CD4-positive, alpha-beta T cell treated with Interleukin-4 for 4 hours (primary cell): ENCODE measurements at places on chromosomes 4 and X.

DNA sequence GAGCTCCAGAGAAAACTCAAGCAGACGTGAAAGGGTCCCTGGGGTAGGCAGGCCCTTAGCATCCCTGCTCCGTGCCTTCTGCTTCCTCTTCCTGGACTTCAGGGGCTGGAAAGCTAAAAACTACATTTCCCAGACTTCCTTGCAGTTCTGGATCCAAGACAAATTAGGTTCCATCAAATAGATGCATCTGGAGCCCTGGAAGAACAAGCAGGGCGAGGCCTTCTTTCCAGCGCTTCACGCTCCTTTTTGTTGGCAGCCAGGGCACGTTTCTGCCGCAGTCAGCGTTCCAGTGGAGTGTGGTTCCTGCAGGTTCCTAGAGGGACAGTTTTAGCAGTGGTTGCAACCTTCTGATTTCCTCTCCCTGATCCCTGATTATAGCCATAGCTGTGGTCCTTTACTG, 53.6 kb upstream of the MSX1 start:
- no peak for DNase-seq

DNA sequence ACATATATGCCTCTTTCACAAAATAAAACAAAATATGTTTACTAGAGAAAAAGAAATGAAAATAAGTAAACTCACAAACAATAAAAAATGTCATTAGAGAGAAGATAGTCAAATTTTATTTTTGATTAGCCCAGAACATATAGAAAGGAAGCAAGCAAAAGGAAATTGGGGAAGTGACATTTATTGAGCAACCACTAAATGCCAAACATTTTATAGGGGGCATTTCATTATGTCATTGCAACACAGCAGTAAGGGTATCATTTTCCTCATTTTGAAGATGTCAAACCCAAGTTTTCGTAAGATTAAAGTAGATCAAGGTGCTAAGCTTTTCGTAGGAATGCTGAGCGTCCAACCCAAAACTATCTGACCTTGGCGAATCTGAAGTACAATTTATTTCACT, 1331.5 kb upstream of the PABPC4L start:
- no peak for DNase-seq

GRCh38 chr4:187084701-187085100, 361.0 kb upstream of the FAT1 start:
- DNase-seq: no peak

DNA sequence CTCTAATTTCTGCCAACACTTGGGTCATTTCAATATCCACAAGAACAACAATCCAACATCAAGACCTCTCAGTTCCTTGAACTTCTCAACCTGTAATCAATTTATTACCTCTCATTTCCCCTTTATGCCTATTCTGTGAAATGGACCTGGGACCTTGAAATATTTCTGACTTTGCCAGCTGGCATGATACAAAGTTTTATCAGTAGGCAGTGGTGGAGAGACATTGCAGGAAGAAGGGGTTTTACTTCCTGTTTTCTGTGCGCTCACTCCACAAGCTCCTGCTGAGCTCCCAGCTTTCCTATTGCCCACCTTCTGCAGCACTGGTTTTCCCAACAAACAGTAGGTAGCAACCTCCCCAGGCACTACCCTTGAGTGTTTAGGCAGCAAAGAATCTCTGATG, 3.5 kb upstream of the ARHGEF6 start:
- DNase-seq: no peak

DNA sequence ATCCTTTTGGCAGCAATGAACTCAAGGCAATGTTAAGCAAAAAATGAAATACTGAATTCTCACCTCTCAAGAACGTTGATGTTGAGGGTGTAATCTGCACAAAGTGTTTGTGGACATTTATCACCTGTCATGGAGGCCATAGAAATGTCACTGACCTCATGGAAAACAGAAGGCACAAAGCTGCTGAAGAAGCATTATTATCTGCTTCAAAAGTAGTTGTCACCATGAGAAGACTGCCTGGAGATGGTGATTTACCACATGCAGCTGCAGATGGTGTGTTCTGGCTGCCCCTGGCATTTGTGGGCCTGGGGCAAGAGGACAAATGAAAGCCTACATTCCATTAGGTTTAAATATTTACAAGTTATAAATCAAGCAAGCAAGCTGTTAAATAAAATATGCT, 116.8 kb upstream of the RPS6KA3 start:
- no peak for DNase-seq

DNA sequence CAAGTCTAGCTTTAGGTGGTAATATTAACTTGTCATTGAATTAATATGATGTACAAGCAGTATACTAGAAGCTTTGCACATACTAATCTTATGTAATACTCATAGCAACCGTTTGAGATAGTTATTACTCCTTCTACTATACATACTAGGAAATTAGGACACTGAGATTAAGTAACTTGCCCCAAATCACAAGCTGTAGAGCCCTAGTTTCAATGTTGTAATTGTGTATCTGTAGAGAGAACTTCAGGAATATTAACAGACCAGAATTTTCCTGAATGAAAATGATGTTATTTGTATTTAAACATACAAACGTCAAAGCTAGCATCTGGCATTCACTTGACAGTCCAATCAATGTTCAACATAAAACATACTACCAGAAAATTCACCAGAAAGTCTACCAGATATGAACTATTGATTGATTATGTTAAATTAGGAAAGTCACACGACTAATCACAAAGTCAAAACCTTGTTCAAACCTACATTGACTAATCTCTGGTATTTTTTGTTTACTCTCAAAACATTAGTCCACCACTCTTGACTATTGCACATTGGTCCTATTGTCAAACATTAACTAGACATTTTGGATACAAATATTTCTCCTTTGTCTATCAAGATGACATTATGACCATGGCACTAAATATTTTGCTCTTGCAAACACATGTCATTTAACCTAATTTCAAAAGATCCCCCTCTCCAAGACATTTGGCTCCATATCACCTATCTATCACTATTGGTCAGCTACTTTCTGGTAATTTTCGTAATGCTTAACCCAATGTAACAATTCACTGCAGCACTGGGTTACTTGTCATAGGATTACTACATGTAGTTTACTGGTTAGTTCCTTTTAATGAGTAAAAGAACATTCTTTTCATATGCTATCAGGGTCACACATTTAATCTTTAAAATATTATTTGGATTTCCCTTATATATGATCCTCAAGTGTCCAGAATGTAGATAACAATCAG, 100.7 kb downstream of the GPC3 start:
- no peak for DNase-seq

- DNase-seq: peak; percentile 99
Observed at GRCh38 chrX:386768-387575, at the start of gene PPP2R3B. Gene PPP2R3B, minus strand, starts transcription at chrX:386907. Its CDS starts 216 bp downstream, at chrX:386691.

DNA sequence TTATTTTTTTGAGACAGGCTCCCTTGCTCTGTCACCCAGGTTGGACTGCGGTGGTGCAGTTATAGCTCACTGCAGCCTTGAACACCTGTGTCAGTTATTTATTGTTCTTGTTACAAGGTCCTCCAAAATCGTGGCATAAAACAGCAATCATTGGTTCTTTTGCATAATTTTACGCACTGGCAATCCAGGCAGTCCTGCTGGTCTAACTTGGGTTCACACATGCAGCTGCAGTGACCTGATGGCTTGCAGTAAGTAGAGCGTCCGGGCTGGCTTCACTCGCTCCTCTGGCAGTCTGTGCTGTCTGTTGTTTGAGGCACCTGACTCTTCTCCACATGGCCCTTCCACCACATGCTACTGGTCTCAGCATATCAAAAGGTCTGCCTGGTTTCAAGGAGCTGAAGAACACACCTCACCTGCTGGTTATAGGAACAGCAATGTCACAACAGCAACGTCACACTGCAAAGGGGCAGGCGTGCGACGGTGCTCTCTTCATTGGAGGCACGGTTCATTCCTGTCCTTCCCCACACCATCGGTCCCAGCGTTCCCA, 894.6 kb downstream of the TRIML1 start:
- no peak for DNase-seq

- DNase-seq: no peak
Observed at GRCh38 chr4:103719105-103719829, 518 bp downstream of the TACR3 start.

DNA sequence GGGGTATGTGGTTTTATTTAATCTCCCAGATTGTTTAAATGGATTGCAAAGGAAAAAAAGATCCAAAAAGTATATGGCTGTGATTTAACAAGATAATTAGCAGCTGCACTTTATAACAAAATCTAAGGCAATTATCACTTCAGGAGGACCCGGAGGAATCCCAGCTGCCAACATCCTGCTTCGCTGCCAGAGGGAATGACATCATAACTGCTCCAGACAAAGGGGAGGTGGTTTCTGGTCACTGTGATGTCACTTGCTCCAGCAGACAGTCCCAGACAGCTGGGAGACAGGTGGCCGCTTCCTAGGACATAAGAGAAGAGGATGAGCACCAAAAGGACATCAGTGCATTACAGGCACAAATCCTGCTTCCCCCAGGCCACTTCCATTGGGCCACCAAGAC, 371.0 kb downstream of the BCOR start:
- DNase-seq: no peak

DNA sequence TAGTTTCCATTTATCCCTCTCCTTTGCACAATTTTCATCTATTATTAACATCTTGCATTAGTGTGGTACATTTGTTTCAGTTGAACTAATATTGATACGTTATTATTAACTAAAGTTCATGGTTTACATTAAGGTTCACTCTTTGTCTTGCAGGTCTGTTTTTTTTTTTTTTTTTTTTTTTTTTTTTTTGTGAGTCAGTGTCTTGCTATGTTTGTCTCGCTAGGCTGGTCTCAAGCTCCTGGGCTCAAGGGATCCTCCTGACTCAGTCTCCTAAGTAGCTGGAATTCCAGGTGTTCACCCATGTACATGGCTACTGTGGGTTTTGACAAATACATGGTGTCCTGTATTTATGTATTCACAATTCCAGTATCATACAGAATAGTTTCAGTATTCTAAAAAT, 6.8 kb downstream of the TBC1D19 start:
- no peak for DNase-seq

GRCh38 chr4:2592572-2592971, 56.1 kb downstream of the FAM193A start:
- DNase-seq: no peak

DNA sequence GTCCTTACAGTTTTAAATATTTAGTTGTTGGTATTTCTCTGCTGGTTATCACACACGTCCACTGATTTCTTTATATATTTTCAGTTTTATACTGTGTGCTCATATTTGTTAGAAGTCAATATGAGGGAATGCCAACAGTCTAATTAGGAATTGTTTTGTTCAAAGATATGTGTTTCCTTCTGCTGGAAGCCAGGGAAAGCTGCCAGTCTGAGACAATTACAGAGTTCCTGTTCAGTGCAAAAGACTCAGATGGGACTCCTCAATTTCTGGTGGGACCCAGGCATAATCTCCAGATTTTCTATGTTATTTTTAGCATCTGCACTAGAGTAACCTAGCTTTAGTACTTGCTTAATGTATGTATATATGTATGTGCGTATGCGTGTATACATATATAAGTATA, 486.0 kb downstream of the GRID2 start:
- no peak for DNase-seq

DNA sequence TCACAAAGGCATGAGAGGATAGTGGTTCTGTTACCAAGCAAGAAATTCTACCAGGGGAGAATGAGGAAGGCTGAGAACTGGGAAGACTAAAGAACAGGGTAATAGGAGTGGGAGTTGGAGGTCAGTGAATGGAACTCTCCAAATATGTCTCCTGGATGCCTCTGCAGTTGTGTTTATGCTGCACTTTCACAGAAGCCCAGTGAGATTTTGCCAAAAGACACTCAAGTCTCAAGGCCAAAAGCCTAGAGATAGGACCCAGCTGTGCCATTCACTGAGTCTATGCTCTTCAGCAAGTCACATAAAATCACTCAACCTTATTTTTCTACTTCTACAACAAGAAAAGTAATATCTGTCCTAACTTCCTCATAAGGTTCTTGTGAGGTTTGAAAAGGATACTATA, 285.4 kb downstream of the UNC5C start:
- no peak for DNase-seq

GRCh38 chr4:7783541-7783940, 156.1 kb downstream of the AFAP1 start:
- DNase-seq: no peak

DNA sequence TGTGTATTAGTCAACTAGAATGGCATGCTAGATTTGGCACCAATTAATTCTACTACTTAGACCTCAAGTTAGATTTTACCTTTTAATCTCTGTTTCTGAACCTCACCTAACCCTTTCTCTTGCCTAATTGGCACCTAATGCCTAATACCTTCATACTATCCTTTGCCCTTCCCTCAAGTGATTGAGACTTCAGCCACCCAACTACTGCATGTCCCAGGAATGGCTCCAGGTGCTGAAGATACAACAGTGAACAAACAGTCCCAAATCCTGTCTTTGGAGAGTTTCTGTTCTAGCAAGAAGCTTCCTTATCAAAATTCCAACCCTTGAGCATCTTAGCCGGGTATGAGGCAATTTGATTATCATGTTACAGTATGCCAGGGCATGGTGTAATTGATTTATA, 139.9 kb downstream of the CPE start:
- DNase-seq: no peak

DNA sequence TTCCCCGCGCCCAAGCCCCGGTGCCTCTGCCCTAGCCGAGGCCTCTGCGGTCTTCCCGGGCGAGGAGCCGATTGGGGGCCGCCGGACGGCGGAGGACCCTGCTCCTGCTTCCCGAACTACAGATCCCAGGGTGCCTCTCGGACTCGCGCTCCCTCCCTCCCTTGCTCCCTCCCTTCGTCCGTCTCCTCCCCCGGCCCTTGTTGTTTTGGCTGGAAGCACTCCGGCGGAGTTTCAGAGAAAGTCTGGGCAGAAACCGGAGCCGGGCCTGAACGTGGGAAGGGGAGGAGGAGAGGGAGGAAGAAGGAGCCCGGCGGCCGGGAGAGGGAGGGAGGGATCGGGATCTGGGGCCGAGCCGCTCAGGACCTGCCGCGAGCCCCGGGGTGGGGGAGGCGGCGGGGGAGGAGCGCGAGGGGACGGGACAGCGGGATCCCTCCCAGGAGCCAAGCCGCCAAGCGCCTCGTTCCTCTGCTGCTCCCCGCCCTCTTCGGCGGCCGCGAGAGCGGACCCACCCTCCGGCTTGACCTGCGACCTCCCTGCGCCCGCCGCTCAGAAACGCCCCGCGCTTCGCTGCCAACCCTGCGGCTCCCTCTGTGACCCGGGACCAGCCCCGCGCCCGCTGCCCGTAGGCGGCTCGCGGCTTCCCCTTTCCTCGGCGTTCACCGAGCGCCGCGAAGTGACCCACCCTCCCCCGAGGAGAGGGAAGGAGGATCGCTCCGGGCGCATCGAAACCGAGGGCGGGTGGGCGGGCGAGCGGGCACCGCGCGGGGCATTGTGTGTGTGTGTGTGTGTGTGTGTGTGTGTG, 496 bp upstream of the GAB1 start:
- DNase-seq: no peak

- DNase-seq: no peak
Observed at GRCh38 chr4:153233761-153234371, 29.6 kb downstream of the TRIM2 start.
